Stimulated activated CD8-positive, alpha-beta memory T cell treated with anti-CD3 and anti-CD28 coated beads, Interleukin-2, amount 100 ng/mL, for 1 hour (primary cell): ENCODE measurements at places on chromosomes 5 and 9.

- DNase-seq, result peak; percentile 14
Observed at GRCh38 chr5:52800394-52801213, 12.9 kb downstream of the ITGA1 start.

DNA sequence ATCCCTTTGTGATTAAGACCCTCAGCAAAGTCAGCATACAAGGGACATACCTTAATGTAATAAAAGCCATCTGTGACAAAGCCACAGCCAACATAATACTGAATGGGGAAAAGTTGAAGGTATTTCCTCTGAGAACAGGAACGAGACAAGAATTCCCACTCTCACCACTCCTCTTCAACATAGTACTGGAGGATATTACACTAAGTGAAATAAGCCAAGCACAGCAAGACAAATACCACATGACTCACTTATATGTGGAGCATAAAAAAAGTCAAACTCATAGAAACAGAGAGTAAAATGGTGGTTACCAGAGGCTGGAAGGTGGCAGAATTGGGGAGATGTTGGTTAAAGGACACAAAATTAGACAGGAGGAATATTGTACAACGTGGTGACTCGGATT, 118.1 kb upstream of the NFIL3 start:
- no peak for DNase-seq

DNA sequence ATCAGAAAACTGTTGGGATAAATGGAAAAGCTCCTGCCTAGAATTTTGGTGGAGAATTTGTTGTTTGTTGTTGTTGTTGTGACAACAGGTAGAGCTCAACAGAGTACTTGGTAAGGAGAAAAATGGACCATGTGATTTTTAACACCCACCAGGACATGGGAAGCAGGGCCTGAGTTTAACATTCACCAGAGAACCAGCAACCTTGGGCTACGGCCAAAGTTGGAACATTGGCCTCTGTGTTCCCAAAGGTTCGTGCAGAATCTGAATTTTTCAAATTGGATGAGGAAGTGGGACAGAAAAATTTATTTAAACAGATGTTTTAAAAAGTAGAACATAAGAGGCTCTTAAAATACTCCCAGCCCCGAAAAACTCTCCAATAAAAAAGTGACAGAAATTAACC, 127.0 kb downstream of the GNA14 start:
- DNase-seq, result no peak

DNA sequence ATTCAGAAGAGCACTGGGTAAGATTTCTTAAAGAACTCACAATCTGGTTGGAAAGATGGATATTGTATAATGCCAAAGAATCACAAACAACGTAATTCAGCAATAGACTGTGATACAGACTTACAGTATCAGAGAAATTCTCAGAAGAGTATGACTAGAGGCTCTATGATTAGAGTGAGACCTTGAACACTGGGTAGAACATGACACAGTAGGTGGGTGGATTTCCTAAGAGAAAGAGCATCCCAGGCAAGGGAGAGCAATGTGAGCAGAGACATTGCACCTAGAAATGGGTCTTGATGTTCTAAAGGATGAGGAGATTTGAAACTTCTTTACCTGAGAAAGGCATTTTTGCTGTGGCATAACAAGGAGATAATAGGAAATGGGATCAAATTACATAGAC, 27.3 kb upstream of the CAST start:
- no peak for DNase-seq

GRCh38 chr5:14028188-14028587, 83.7 kb upstream of the DNAH5 start:
- DNase-seq, result no peak

GRCh38 chr5:123107343-123108244, 18.6 kb downstream of the PRDM6 start:
- DNase-seq, result no peak

DNA sequence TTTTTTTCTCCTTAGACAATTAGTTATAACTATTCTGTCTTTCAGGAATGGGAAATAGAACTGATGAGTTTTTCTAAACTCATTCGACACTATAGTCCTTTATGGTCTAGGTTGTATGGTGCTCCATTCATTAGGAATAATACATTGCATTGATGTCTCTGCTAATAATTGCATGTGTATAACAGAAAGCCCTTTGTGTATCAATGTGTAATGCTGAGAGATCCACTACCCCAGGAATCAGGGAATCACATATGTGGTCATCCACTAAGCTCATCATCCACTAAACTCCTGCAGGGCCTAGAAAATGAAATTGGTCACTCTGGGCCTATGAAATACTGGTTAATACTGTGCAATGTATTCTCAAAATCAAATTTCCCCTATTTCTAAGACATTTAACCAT, 242.0 kb upstream of the CDH18 start:
- DNase-seq, result no peak

- no peak for DNase-seq
Observed at GRCh38 chr5:179317411-179318220, 27.6 kb downstream of the ADAMTS2 start.

DNA sequence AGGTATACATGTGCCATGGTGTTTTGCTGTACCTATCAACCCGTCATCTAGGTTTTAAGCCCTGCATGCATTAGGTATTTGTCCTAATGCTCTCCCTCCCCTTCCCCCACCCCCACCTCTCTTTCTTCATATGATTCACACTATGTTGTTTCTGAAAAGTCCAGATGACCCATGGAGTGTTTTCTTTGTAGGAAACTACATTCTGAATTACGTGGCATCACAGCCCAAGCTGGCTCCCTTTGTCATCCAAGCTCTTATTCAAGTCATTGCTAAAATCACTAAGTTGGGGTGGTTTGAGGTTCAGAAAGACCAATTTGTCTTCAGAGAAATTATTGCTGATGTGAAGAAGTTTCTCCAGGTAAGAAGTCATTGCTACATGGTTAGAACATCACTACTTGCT, 30.4 kb downstream of the RANBP17 start:
- no peak for DNase-seq

- no peak for DNase-seq
Observed at GRCh38 chr5:10719965-10720364, 41.1 kb downstream of the DAP start.

- no peak for DNase-seq
Observed at GRCh38 chr5:22354956-22355355, 498.2 kb downstream of the CDH12 start.

DNA sequence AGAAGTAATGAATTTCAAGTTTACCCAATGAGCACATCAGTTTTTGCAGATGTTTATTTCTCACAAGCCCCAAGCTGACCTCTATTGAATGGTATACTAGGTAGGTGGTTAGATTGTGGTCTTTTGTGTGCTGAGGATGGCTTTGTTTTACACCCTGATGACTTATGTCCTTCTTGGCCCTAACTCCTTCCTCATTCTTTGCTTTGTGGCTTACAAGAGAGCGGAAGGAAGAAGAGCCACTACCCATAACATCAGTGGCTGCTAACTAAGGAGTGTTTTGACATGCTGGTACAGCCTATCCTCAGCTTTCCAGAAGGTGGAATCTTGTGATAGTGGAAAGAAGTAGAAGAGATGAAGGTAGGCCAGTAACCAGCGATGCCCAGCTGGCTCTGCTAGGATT, 85.7 kb upstream of the NTRK2 start:
- DNase-seq, result no peak

DNA sequence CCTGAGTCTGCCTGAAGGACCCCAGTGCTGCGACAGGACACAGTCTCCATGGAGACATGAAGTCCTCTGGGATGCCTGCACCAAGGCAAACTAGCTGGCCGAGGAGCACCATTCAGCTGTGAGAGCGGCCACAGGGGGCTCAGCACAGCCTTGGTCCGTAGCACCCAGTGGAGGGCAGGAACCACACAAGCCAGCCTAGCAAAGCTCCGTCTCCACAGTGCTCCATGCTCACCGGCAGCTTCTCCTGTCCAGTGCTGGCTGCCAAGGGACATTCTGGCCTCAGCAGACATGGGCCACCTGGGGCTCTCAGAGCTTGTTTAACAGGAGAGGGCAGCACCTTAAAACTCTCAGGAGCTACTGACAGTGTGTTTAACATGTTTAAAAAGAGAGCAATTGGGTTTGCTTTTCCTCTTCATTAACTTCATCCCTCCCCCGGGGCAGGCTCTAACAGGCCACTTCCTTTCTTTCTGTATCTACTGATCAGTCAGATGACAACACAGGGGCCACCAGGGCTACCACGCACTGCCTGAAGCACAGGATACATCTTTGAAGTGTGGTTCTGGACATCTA, 57.0 kb downstream of the SECISBP2 start:
- DNase-seq, result no peak

- DNase-seq, result no peak
Observed at GRCh38 chr5:170316937-170317336, 19.4 kb upstream of the LCP2 start.
